ENCODE measurements at places on chromosomes 12 and 14.

GRCh38 chr14:101230851-101231550 lies 327.5 kb upstream of the RTL1 start:
- H3K4me1 ChIP-seq: no peaks in the 10 kb centered on the region
- no peak overlapping the region for H3K27ac ChIP-seq
- peaks cover 32% of the 10 kb centered on the region for H3K27me3 ChIP-seq
- no peak overlapping the region for H3K4me3 ChIP-seq
- no peak for DNase-seq

GRCh38 chr12:13627536-13627935 lies 353.9 kb downstream of the GRIN2B start:
- H3K4me1 ChIP-seq: no peaks in the 10 kb centered on the region
- DNase-seq: no peak
- no peak overlapping the region for H3K27ac ChIP-seq
- H3K36me3 ChIP-seq: no peaks in the 10 kb centered on the region
- H3K4me3 ChIP-seq: no peak overlapping the region

- H3K4me1 ChIP-seq: no peaks in the 10 kb centered on the region
- no peak overlapping the region for H3K4me3 ChIP-seq
- no peak for DNase-seq
- H3K36me3 ChIP-seq: no peaks in the 10 kb centered on the region
- peaks cover 69% of the 10 kb centered on the region for H3K27me3 ChIP-seq
Observed at GRCh38 chr12:107326237-107326636, 232.9 kb upstream of the CRY1 start.

- H3K4me1 ChIP-seq: no peaks in the 10 kb centered on the region
- DNase-seq: no peak
- H3K4me3 ChIP-seq: no peak overlapping the region
Observed at GRCh38 chr12:123559468-123559867, 24.9 kb upstream of the TMED2 start.

DNA sequence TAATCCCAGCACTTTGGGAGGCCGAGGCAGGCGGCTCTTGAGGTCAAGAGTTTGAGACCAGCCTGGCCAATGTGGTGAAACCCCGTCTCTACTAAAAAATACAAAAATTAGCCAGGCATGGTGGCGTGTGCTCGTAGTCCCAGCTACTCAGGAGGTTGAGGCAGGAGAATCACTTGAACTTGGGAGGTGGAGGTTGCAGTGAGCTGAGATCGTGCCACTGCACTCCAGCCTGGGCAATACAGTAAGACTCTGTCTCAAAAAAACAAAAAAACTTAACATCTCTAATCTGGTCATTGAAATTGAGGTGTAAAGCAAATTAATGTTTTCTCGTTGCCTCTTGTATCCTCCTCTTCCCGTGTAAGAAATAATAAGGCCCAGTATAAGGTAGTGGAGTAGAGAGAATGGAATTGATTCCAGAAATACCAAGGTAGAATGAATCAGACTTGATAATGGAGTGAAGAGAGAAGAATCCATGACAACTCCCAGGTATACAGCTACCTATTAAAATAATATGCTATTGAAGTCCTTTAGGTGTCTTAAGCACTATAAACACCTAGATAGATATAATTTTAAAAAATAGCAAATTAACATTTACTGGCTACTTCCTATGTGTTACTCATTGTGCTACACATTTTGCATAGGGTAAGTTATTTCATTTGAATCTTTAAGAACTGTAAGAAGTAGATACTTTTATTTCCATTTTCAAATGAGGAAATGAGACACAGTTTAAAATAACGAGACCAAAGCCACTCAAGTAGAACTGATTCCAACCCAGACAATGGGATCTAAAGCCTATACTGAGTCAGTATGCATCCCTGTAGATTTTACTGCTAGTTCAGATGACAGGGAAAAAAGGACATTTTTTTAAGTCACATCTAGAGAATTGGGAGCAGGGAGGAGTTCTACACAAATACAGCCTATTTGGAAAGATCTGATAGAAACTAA lies 23.2 kb downstream of the RAP1B start:
- H3K27me3 ChIP-seq: no peaks in the 10 kb centered on the region
- no peaks in the 10 kb centered on the region for H3K36me3 ChIP-seq
- H3K27ac ChIP-seq: no peak overlapping the region
- DNase-seq: no peak
- no peak overlapping the region for H3K4me3 ChIP-seq
- peaks cover 96% of the 10 kb centered on the region for H3K4me1 ChIP-seq

- peaks cover 7% of the 10 kb centered on the region for H3K27me3 ChIP-seq
- H3K4me1 ChIP-seq: peaks cover 84% of the 10 kb centered on the region
- DNase-seq: no peak
- no peak overlapping the region for H3K4me3 ChIP-seq
Observed at GRCh38 chr12:117091758-117092510, 7.3 kb downstream of the TESC start.

DNA sequence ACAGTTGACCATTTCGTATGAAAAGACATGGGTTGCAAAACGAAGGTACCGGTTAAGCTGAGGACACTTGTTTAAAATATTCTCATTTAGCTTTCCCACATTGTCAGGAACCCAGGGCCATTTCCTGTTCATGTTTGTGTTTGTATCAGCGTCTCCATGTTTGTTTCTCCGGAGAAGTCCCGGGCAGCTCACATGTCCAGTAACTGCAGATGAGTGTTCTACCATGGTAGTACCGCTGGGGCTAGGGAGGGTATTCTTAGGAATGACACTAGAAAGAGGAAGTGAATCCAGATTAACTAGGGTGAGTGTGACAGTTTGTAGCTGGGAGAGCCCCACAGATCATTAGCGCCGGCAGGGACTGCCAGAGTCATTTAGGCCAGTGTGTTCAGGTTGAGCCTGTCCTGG lies 50.0 kb upstream of the EVL start:
- no peaks in the 10 kb centered on the region for H3K36me3 ChIP-seq
- H3K27ac ChIP-seq: no peak overlapping the region
- no peak overlapping the region for H3K4me3 ChIP-seq
- DNase-seq: no peak
- no peaks in the 10 kb centered on the region for H3K27me3 ChIP-seq

GRCh38 chr14:85533023-85533860 lies 3.3 kb downstream of the FLRT2 start:
- peak overlapping the region; percentile 63 for H3K27ac ChIP-seq
- peaks cover 74% of the 10 kb centered on the region for H3K27me3 ChIP-seq
- peaks cover 60% of the 10 kb centered on the region for H3K4me1 ChIP-seq

DNA sequence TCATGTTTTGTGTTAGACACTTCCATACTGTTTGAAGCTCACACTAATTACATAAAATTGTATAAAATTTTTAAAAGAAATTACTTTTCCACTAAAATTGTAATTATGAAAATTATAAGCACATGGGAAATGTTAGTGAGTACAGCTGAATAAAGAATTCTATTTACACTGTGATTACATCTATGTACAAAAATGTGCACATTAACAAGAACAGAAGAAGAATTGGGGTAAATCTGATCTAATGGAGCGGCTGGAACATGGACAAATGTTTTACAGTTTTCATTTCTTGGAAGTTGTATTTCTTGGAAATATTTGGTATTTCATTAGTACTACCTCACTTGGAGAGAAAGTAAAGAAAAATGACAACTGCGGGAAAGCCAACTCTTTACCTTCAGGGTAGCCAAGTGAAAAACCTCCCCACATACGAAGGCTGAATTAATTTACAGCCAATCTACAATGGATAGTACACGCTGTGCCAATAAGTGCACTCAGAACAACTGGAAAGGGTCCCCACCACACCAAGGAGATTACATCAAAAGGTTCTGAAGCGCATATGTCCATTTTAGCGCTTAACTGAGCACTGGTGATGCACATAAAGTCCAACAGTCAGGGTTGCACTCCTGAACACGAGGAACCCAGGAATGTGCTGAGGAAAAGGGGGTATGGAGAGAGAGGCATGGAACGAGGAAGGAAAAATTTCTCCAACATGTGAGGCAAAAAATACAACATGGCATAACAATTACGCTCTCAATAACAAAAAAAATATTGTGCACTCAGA lies 17.5 kb downstream of the MED13L start:
- H3K4me3 ChIP-seq: no peak overlapping the region
- no peaks in the 10 kb centered on the region for H3K36me3 ChIP-seq
- no peak overlapping the region for H3K27ac ChIP-seq
- no peaks in the 10 kb centered on the region for H3K27me3 ChIP-seq
- DNase-seq: no peak

DNA sequence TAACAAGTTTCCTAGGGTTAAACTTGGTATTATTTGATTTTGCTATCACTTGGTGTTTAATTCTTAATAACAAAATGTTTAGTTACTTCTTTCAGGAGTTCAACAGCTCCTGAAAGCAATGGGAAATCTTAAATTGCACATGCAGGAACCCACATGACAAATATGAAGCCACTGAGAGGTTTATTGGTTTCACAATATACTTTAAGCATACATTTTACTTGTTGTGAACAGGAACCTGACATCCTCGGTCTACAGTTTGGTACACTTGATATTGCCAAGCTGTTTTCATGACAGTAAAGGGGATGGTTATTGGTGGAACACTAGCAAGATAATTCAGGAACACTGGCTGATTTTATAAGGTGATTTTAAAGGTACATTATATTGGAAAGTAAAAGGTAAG lies 46.2 kb downstream of the SLC38A1 start:
- H3K4me3 ChIP-seq: no peak overlapping the region
- peaks cover 66% of the 10 kb centered on the region for H3K4me1 ChIP-seq

GRCh38 chr12:108327621-108328344 lies 11.3 kb downstream of the CMKLR1 start:
- H3K27me3 ChIP-seq: no peaks in the 10 kb centered on the region
- peaks cover 4% of the 10 kb centered on the region for H3K36me3 ChIP-seq
- peaks cover 30% of the 10 kb centered on the region for H3K4me1 ChIP-seq
- peak; percentile 46 for DNase-seq
- peak overlapping the region; percentile 83 for H3K27ac ChIP-seq

- no peaks in the 10 kb centered on the region for H3K36me3 ChIP-seq
- peaks cover 7% of the 10 kb centered on the region for H3K4me1 ChIP-seq
- H3K4me3 ChIP-seq: no peak overlapping the region
- H3K27me3 ChIP-seq: no peaks in the 10 kb centered on the region
- H3K27ac ChIP-seq: no peak overlapping the region
- DNase-seq: no peak
Observed at GRCh38 chr14:53655080-53655785, 301.4 kb downstream of the BMP4 start.

GRCh38 chr12:39605996-39606395 lies 13.6 kb downstream of the ABCD2 start:
- peaks cover 7% of the 10 kb centered on the region for H3K36me3 ChIP-seq
- DNase-seq: no peak
- H3K4me3 ChIP-seq: no peak overlapping the region
- H3K27ac ChIP-seq: no peak overlapping the region

GRCh38 chr12:57720606-57721595 lies 17.6 kb downstream of the AGAP2 start:
- no peak overlapping the region for H3K4me3 ChIP-seq
- peaks cover 3% of the 10 kb centered on the region for H3K4me1 ChIP-seq
- peaks cover 19% of the 10 kb centered on the region for H3K27me3 ChIP-seq
- H3K36me3 ChIP-seq: peaks cover 57% of the 10 kb centered on the region

DNA sequence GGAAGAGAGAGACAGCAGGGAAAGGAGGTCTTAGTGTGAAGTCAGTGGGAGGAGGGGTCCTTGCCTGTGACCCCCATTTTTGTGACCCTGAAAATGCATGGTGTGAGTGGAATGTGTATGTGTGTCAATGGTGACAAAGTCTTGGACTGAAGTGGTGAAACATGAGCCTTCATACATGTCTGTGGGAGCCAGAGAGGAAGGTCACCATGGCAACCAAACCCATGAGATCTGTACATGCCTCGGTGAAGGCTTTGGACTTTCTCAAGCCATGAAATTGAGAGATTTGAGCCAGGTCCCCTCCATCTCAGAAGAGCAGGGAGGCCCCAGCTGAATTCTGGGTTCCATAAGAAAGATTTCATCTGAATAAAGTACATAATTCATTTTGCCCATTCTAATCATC lies 108.7 kb downstream of the TTC8 start:
- no peaks in the 10 kb centered on the region for H3K4me1 ChIP-seq
- no peak for DNase-seq
- no peak overlapping the region for H3K4me3 ChIP-seq
- no peak overlapping the region for H3K27ac ChIP-seq
